Activated naive CD4-positive, alpha-beta T cell treated with anti-CD3 and anti-CD28 coated beads for 36 hours (primary cell): ENCODE measurements at places on chromosomes 1 and 21.

DNA sequence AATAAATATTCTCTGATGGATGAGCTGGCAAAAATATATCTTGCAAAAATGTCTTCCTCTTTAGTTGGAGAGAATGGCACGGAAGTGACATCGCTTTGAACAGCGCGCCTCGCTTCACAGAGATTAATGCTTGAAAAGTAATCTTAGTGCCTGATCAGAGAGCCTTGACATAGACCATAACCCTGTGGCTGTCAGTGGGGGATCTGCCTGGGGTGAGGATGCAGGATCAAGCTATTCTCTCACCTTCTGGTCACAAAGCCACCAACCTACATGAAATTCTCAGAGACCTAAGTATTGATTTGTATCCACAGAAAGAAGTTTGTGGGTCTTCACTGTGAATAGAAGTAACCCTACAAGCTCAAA lies 492.6 kb downstream of the LMO4 start:
- DNase-seq = no peak

DNA sequence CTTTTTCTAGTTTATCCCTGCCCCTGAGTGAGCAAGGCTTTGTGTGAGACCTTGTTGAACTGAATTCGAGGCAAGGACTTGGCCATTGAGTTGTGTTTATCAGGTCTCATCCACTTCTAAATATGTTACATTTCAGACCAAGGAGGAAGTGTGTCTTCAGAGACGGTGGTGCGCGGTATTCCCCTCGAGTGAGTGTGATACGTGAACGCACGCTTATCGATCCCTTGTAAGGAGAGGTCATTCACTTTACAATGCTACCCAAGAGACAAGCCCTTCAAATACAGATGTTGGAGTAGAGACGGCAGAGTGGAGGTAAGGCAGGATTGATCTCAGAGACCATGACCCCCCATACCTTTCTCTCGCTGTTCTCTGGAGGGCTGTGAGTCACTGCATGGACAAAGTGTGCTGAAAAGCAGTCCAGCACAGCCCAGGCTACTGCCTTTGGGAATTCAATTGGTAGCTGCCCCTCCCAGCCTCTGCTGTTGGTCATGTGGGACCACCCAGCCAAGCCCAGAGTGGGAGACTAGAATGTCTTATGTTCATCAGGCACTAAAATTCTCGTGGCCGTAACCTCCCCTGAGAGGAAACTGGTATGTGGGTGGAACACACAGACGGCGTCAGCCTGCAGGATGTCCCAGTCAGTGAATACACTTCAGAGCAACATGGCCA lies 16.3 kb upstream of the MTARC1 start:
- no peak for DNase-seq

DNA sequence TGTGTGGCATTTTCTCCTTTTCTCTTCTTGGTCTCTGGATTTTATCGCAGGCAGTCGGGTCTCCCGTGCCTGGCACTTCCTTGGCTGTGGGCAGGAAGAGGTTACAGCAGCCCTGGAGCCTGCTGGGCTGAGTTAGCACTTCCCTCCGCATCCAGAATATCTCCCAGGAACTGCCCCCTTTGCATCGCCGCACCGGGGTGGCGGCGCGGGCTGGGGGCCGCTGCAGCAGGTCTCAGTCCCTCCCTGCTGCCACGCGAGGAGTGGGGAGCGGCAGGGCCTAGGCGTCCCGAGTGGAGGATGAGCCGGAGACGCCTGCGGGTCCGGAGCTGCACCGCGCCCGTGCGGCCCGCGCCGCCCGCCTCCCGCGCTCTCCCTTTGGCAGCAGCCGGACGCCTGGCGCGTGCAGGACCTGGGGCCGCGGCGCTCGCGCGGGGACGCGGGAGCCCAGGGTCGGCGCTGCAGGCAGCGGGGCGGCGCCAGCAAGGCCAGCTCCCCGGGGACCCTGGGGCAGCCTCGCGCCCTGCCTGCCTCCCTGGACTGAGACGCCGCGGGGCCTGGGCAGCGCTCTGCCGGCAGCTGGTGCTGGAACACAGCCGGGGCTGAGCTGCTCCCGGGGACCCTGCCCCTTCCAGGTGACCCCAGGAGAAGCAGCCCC lies 192.8 kb downstream of the PRDM2 start:
- no peak for DNase-seq

- no peak for DNase-seq
Observed at GRCh38 chr21:32917362-32918135, 108.2 kb upstream of the OLIG2 start.

DNA sequence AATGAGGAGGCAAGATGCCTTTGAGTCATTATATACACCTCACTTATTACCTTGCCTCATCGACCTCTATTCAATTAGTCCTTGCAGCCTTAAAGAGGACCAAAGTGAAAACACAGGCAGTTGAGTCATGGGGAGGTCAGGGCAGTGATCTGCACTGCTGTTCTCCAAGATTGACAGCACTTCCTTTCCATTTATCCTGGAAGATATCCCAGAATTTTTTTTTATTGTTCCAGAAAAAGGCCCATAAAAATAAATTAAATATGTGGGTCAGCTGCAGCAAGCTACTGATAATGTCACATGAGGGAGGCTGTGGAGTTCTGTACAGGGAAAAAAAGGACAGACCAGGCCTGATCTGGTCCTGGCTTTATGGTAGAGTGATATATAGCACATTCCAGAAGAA lies 33.2 kb upstream of the CDC42BPA start:
- DNase-seq = no peak

DNA sequence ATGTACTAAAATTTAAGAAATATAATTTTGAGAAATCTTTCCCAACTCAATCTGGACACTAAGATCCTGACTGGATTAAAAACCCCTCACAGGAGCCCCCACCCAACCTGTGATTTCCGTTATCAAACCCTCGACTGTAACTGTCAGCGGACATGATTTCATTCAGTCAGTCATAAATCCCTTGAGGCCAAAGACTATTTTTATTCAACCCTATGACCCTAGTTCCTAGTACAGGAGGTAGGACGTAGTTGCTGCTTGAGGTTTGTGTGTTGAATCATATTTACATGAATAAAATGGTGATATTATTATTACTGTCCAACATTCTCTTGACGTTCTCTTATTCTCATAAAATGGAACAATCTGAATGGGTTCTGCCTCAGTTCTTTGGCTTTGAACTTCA lies 73.1 kb upstream of the DYNLT5 start:
- no peak for DNase-seq

- DNase-seq = peak; percentile 10
Observed at GRCh38 chr1:113369040-113369439, 21.3 kb upstream of the MAGI3 start.

GRCh38 chr1:228085287-228085951 lies 2.9 kb downstream of the ARF1 start:
- no peak for DNase-seq

DNA sequence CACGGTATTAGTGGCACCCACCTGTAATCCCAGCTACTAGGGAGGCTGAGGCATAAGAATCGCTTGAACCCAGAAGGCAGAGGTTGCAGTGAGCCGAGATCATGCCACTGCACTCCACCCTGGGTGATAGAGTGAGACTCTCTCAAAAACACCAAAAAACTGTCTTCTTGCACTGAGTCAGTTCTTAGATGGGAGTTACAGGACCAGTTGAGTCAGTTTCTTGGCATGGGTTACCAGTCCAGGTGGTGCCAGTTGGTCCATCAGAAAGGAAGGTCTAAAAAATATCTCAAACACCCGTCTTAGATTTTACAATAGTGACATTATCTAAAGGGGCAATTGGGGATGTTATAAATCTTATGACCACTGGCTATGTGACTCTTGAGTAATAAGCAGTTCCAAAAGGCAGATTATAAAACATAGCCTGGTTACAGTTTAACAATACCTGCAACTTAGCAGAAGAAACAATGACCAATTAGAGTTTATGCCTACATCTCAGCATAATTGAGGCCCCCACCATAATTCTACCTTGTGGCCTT lies 206.9 kb upstream of the FGGY start:
- no peak for DNase-seq

DNA sequence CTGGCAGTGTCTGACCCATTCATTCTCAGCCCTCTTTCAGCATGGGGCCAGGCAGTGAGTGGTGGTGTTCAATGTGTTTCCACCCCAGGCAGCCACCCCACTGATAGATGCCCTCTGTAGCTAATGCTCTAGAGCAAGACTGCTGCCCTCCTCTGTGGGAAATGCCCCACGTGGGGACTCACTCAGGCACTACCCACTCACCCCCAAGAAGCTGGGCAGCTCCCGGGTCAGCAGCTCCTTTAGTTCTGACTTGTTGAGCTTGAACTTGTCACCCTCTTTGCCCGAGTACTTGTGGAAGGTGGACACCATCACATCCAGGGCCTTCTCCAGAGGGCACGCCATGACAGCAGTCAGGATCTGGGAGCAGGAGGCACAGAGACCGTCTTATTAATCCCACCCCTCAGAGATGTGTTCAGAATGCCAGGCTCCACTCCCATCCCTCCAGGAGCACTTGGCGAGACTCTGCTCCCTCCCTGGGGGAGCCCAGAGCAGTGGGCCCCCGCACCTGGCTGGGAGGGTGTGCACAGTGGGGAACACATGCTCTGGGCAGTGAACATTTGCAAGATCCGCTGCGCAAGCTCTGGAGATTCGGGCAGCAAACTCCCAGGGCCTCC lies 1.0 kb downstream of the S100A4 start:
- no peak for DNase-seq

DNA sequence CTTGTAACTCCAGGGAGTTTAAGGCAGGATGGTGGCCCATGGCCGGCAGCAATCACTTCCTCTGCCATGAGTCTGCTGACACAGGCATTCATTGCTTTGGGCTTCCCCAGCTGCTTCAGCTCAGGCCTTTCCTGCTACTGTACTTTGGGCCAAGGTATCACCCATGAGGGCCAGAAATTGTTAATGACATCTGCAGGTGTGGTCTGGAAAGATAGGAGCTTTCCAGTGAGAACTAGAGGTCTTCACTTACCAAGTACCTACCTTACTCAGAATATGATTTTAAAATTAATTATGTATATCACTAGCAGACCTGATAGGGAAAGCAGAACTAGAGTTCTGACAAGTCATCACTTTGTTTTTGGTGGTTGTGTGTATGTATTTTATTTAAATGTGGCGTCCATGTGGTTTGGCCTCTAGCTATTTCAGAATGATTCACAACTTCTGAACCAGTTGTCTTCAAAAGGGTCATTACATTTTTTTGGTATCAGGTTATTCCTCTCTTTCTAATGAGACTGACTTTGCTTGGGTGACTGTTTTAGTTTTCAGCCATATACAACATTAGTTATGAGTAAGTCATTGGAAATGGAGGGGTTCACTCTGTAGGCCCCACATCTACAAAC lies 2.7 kb downstream of the RGL1 start:
- DNase-seq = no peak

- DNase-seq = no peak
Observed at GRCh38 chr1:203677771-203678170, 51.1 kb downstream of the ATP2B4 start.

GRCh38 chr1:38454749-38455441 lies 404.7 kb downstream of the RRAGC start:
- DNase-seq = no peak

DNA sequence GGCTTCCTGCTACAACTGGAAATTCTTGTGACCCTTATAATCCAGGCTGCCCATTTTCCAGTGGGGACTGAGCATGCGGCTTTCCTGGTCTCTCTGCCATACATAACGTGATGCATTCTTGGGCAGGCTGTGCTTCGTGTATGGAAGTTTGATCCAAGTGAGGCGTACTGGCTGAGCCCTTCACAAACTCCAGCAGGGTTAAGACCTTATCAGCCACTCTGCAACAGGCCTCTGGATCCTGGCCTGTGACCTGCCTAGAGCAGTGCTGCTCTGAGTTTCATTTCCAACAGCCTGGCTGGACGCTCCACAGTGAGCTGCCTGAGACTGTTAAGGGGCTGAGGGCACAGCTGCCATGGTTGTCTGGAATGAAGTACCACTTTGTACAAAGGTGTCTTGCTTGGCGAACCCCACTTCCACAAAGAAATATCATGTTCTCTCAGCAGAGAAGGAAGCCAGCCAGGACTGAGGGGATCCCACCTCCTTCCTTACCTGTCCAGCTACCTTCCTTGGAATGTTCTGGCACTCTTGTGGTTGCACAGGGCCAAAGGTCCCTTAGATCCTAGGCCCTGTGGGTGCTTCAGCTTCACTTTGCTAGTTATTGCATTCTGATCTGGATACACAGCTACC lies 28.5 kb upstream of the XPR1 start:
- no peak for DNase-seq

- no peak for DNase-seq
Observed at GRCh38 chr1:4207183-4207582, 307.1 kb upstream of the C1orf174 start.

- DNase-seq = no peak
Observed at GRCh38 chr1:77430966-77431690, 149.3 kb downstream of the AK5 start.
